HT1080 (cell line): ENCODE measurements at places on chromosomes 4 and X. TPM values are rescaled to one million over a fixed set of nuclear protein-coding genes. Genes with fewer than 3 reads are reported as not detected.

The HTT-AS gene
- total RNA-seq, result not detected in 2 replicates

The S100G gene
- not detected in 2 replicates for total RNA-seq

The PCSK1N gene
- total RNA-seq, result not detected in 2 replicates

The SPARCL1 gene
- not detected in 2 replicates for total RNA-seq

The APOOL gene
- total RNA-seq, result 6.9 and 11.6 TPM in 2 replicates

The GRIA3 gene
- total RNA-seq, result not detected in 2 replicates

The MAP7D3 gene
- total RNA-seq, result 29.2 and 34.7 TPM in 2 replicates

The VEGFD gene
- total RNA-seq, result 0.37 TPM in 1 of 2 replicates, not detected in the other

The SPANXD gene
- 0.30 and 0.40 TPM in 2 replicates for total RNA-seq

The PNCK gene
- not detected in 2 replicates for total RNA-seq

The USP17L20 gene
- total RNA-seq, result not detected in 2 replicates

The KCNE5 gene
- total RNA-seq, result 0.48 TPM in 1 of 2 replicates, not detected in the other

The PHEX gene
- total RNA-seq, result 0.47 and 0.59 TPM in 2 replicates

The FRMPD4 gene
- 0.19 and 0.37 TPM in 2 replicates for total RNA-seq

The CT83 gene
- total RNA-seq, result not detected in 2 replicates

The GAGE12J gene
- total RNA-seq, result 0.69 TPM in 1 of 2 replicates, not detected in the other

The TMSB15A gene
- total RNA-seq, result 2.7 and 2.8 TPM in 2 replicates

The CYSLTR1 gene
- total RNA-seq, result not detected in 2 replicates

The DCAF12L2 gene
- total RNA-seq, result not detected in 2 replicates

The IL3RA gene
- not detected in 2 replicates for total RNA-seq

The TRIM75 gene
- total RNA-seq, result not detected in 2 replicates

The MAGED2 gene
- total RNA-seq, result 47.5 and 52.9 TPM in 2 replicates

The DMP1 gene
- total RNA-seq, result not detected in 2 replicates

The GASK1B gene
- 0.21 TPM in 1 of 2 replicates, not detected in the other for total RNA-seq

The AWAT2 gene
- total RNA-seq, result 0.19 and 0.23 TPM in 2 replicates

The TMEM184C gene
- total RNA-seq, result 39.1 and 40.0 TPM in 2 replicates

The JCHAIN gene
- not detected in 2 replicates for total RNA-seq

The NAA11 gene
- not detected in 2 replicates for total RNA-seq

The ABLIM2 gene
- 0.19 TPM in 1 of 2 replicates, not detected in the other for total RNA-seq

The MAGEA10 gene
- not detected in 2 replicates for total RNA-seq

The EMCN gene
- total RNA-seq, result not detected in 2 replicates

The IL13RA2 gene
- total RNA-seq, result 0.87 and 1.7 TPM in 2 replicates

The LAS1L gene
- 46.3 and 54.9 TPM in 2 replicates for total RNA-seq
